ENCODE measurements at places on chromosomes 12 and 14.

GRCh38 chr12:92900941-92901340 lies 28.2 kb downstream of the EEA1 start:
- DNase-seq, result no peak

DNA sequence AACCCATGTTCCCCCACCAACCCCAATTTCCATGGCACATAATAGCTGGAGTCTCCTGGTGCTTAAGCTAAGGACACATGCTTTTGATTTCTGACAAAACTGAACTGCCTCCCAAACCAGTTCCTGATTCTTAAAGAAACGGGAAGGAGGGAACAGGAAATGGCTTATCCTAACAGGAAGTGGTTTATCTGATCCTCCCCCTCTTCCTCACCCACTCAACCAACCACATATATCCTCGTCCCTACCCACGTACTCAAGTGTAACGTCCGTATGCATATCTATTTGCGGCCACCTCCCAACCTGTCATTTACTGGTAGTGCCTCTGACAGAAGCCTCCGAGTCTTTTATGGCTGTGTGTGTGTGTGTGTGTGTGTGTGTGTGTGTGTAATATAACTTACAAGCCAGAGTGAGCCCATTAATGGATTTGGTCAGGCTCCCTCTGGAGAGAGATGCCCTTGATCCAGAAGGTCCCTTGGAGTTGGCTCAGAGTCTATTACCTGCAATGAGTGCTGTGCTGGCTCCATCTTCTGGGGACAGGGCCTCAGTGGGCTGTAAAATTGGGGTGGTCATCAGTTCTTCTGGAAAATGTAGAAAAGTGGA lies 7.7 kb downstream of the DAZAP2 start:
- DNase-seq, result no peak

DNA sequence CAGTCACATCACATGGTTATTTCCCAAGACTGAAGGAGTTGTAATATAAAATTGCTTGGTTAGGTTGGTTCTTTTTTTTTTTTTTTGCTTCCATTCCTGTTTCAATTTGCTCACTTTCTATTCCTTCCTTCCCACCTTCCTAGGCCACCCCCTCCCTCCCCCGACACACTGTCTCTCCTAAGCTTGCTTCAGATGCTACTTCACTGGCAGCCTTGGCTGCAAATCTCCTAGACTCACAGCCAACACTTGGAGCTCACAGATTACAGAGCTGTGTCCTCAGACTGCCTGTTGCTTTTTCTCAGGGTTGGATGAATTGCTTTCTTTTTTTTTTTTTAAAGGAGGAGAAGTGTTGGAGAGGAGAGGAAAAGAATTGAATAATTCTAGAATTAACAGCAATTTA lies 77.3 kb upstream of the GRIN2B start:
- no peak for DNase-seq

- DNase-seq, result no peak
These were observed 260.3 kb downstream of the CCDC59 start for GRCh38 chr12:82097877-82098276.

GRCh38 chr12:114687802-114688201 lies 3.8 kb upstream of the TBX3 start:
- no peak for DNase-seq

GRCh38 chr12:108424026-108424425 lies 84.9 kb upstream of the CMKLR1 start:
- DNase-seq, result no peak

GRCh38 chr14:32564596-32564995 lies 235.5 kb downstream of the AKAP6 start:
- no peak for DNase-seq

DNA sequence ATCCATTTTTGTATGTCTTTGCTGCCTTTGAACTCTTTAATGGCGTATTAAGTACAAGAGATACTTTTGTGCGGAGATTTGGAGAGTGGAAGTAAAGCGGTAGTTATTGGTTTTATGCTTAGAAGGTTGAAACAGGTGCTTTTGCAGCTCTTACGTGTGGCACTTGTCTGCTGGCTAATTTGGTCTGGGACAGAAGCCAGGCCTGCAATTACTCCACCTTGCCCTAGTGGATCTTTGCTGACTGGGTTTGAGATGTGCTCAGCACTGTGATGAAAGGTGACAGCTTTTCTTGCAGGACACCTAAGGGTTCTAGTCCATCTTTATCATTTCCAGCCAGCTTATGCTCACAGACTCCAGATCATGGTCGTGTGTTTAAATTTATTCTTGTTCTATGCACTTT lies 252.5 kb downstream of the RPL10L start:
- DNase-seq, result no peak

- DNase-seq, result no peak
These were observed at the start of gene HOXC4 for GRCh38 chr12:54053751-54054741. Gene HOXC4 (plus strand): TSS chr12:54053835. CDS start chr12:54053923, 88 bp downstream.

- no peak for DNase-seq
These were observed 332.0 kb downstream of the PAWR start for GRCh38 chr12:79358716-79359300.

DNA sequence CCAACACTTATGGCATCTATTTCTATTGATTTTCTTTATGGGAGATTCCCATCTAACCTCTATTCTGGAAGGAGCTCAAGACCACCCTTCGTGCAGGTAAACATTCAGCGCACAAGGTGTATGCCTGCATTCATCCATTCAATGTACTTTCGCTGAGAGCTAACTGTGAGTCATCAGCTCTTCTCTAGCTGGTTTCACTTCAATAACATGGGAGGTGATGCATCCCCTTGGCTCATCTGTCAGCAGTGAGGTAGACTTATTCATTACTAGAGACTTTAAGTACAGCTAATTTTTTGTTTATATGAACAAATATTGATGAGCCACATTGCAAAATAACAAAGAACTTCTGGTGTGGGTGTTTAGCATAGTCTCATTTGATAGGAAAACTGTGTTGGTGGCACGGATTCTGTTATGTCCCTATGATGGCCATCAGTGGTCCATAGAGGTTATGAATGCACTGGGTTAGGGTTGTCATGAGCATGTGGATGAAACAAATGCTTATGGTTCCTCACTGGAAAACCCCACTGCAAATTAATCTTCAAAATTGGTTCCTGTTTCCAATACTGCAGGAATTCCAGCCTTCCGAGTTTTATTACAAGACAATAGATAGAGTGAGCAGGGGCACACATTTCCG lies 1151.0 kb downstream of the BCL11B start:
- no peak for DNase-seq

- no peak for DNase-seq
These were observed 11.0 kb upstream of the GSG1 start for GRCh38 chr12:13114251-13115052.

DNA sequence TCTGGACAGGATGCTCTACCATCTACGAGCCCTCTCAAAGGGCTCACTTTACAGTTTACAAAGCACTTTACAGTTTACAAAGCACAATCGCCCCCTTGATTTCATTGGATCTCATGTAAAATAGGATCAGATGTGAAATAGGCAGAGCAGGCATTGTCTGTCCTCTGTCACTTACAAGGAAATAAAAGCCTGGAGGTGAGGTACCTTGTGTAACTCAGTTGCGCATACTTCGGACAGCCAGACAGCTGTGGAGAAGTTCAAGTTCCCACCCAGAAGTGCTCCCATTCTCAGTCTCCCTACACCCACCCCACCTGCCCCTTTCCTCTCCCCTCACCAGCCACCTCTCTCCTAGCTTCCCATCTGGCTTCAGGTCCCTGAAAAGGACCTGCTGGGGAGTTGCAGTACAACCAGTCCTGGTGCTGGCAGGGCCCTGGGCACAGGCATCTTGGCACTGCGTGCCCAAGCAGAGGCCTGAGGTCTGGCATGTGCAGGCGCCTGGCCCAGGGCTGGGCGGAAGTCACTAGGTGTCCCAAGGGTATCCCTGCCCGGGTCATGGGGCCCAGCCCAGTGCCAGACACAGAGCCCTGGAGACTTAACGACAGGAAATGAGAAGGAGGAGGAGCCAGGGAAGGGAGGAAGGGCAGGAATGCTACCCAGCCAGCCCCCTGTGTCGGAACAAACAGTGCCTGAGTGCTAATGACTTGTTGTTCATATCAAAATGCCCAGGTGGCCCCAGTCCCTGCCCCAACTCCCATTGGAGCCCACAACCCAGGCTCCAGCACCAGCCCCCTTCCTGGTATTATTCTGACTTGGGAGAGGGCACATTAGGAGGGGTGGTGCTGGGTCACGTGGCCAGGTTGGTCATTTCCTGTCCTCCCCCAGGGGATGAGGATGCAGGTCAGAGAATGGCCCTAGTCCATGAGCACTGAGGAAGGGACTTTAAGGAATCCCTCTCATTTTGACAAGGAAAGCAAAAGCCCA lies 5.4 kb downstream of the RAPGEF3 start:
- no peak for DNase-seq

GRCh38 chr12:38102197-38102596 lies 214.4 kb upstream of the ALG10B start:
- DNase-seq, result no peak

GRCh38 chr14:96263347-96264199 lies 7.6 kb downstream of the BDKRB1 start:
- DNase-seq, result no peak

- DNase-seq, result no peak
These were observed 370.2 kb downstream of the DPF3 start for GRCh38 chr14:72523424-72524294.

- DNase-seq, result peak; percentile 49
These were observed 5.8 kb downstream of the MARK3 start for GRCh38 chr14:103391048-103391447.

GRCh38 chr12:71854594-71854993 lies 15.0 kb downstream of the TBC1D15 start:
- DNase-seq, result no peak

- DNase-seq, result no peak
These were observed 30.4 kb upstream of the PSMA6 start for GRCh38 chr14:35261774-35262173.

- no peak for DNase-seq
These were observed 13.2 kb downstream of the RPS6KA5 start for GRCh38 chr14:91047174-91047753.

DNA sequence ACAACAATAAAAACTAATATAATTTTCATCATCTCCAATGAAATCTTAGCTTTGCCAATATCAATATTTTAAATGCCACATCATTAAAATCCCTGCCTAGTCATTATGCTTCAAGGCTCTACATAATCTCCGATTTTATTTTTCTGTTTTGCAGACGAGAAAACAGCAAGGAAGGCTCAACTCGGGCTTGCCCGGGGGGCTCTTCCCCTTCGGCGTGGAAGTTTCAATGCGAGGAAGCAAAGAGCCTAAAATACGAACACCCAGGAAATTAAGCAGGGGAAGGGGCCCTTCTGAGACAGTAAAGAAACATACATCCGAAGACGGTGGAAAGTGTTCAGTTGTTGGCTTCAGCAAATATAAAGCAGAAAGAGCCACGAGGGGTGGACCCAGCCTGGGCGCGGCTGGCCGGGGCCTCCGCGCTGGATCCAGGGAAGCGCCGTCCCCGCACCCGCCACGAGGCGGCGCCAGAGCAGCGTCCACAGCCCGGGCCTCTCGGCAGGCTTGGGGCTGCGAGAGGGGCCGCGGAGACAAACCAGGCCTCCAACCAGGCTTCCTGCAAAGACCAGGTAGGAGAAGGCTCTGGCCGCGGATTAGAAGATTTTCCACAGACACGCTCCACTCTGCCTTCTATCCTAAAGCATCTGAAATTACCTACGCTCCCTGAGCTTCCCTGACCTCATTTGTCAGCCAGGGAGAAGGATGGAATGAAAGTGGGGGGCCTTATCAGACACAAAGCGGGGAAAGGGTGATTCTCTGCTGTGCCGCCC lies 77.2 kb downstream of the SERPINA3 start:
- no peak for DNase-seq

DNA sequence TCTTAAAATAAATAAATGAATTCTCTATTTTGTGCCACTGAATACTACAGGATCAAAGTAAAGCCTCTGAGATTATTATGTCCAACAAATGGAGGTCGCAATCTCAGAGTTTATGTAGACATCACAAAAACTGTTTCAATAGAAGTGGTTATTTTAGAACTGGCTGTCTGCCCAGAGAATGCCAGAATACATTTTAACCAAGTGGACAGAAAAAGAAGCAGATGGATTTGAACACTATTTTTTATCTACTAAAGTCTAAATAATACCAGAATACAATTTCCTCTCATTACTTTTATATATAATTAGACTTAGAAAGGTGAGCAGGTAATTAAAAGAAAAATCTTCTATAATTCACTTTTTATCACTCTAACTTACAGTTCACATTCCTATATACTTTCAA lies 118.3 kb downstream of the MED13L start:
- no peak for DNase-seq

- DNase-seq, result no peak
These were observed 114.3 kb downstream of the BCL11B start for GRCh38 chr14:99157676-99158075.

DNA sequence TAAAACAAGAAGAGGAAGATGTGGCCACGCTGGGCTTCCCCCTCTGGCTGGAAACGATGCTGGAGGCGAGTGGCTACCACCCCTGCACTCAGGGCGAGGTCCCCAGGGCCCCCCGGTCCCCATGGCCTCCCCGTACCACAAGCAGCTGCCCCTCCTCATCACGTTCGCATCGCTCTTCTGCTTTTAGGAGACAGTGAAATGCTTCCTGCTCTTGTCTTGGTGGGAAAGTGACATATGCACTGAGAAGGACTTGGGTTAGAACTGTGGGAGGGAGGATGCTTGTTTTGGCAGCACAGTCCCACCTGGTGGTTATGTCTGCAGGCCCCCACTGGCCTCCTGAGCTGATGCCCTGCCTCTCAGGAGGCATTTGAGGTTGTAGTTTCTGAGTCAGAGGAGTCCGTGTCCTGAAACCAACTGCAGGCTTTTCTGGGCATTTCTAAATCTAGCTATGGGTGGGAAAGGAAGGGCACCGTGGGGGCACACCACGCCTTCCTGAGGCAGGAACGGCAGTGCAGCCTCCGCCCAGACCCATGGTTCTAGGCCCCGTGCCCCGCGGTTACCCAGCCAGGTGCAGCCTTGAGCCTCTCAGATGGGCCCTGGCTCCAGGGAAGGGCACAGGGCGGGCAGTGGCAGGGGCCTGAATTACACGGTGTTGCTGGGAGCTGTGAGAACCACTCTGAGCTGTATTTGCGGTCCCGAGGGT lies 139.3 kb downstream of the ADGRD1 start:
- no peak for DNase-seq

DNA sequence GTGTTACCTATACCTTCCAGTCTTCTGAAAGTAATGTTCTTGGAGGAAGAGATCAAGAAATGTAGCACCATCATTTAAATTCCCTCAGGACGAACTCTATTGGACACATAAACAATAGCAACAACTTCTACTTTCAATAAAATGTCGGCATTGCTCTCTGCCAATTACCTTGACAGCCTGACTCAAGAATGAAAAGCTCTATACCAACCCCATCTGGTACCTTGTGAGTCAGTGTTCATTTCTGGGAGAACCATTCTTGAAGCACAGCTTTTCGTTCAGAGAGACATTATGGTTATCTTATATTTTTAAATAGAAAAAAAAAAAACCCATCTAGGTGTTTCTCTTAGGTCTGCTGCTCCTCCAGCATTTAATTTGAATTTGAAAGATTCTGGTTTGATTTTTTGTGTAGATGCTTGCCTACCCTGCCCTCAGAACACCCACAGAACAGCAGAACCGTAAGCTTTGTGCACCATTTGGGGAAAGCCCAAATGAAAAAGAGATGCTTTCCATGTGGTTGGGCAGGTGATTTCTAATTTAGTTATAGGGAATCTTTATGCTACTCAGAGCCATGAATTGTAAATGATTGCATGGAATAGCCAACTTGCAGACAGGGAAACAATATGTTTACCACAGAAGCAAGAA lies 156.0 kb downstream of the SAMD4A start:
- no peak for DNase-seq

- DNase-seq, result no peak
These were observed 389.4 kb downstream of the ZFP36L1 start for GRCh38 chr14:68403191-68404145.

GRCh38 chr12:38886931-38887330 lies 18.5 kb downstream of the CPNE8 start:
- DNase-seq, result no peak
